ENCODE measurements at places on chromosomes 12 and 14.
A peak's percentile ranks its signal among the peaks of the same experiment; 100 is the strongest.

- peak; percentile 64 for DNase-seq
These were observed 209.0 kb upstream of the RTL1 start for GRCh38 chr14:101112351-101113107.

GRCh38 chr12:123142921-123143735 is 7.8 kb downstream of the PITPNM2 start:
- no peak for DNase-seq

DNA sequence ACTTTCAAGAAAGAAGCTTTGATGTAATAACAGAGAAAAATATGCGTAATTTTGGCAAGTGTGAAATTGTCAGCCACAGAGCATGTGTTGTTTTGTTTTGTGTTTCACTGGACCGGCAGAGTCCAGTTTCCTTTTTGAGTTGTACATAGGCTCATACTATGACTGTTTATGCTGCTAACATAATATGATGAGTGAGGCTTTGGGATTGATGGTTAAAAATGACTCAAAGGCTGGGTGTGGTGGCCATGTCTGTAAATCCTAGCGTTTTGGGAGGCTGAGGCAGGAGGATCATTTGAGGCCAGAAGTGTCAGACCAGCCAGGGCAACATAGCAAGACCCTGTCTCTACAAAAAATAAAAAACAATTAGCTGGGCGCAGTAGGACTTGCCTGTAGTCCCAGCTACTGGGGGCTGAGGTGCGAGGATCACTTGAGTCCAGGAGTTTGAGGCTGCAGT is 487.9 kb downstream of the PCNX1 start:
- DNase-seq: no peak

DNA sequence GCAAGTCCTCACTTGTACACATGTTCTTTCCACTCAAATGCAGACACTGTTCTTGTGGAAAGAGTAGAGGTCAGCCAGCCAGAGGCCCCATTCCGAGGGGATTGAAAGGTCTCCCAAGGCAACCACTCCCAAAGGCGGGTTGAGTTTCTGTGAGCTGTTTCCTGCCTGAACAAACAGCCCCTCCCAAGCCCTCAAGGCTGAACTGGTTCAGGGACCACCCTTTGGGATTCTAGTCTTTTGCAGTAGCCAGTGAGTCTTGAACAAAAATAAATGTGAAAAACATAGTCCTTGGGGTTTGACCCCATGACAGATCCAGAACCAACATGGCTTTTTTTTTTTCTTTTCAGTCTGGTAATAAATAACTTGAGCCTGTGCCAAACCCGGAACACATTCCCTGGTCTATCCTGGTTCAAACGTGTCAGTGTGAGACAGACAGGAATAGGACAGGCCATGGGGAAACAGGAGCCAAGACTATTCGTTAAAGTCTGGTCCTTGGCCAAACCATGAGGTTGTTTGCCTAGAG is 17.6 kb upstream of the STK38L start:
- DNase-seq: peak; percentile 54

DNA sequence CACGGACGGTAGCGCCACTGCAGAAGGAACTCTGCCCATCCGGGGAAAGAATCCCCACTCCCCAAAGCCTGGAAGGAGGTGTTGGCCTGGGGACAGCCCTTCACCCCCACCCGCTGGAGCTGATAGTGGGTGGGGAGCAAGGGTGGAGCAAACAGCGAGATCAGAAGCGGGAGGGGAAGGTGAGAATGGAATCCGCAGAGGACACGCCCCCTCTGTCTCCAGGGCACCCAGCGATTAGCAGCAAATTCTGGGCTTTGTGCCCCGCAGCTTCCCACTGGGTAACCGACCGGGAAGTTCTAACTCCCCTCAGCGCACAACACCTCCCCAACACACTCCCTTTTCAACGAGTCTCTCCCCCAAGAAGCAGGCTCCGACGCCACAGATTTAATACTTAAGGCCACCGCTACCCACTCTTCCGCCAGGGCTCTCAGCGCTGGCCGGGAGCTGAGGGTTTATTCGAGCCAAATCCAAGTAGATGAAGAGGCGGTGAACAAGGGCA is 1.4 kb downstream of the SLC25A29 start:
- DNase-seq: no peak

DNA sequence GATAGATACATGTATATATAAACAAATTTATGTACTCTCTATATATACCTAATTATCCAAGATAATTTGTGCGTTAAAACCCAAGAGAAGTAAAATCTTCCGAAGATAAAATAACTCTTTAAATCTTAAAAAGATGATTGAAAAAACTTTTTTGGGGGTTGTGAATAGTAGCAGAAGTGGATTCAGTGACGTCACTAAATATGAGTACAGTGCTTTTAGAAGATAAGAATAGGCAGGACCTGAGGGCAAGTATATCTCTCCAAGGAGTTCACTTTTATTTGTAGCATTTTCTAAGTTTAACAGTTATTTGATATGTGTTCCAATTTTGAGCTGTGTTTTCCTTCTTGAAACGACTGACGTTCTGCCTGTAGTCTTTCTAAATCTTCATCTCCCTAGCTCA is 319.8 kb downstream of the PPFIA2 start:
- no peak for DNase-seq

DNA sequence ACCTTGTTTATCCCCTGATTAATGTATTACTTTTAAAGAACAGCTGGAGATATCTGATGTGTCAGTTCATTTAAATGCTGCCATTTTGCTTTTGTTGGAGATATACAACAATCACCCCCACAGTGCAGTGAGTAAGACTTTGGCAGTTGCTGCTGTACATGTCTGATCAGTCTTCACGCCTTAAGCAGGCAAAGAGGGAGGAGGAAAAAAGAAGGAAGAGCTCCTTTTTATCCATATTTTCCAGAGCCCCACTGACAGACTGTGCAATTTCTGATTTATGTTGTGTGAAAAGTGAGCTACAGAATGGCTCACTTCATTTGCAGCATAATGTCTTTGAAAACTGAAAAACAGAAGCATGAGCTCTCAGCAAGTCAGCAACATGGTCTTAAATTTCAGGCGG is 319.7 kb upstream of the LRIG3 start:
- DNase-seq: no peak

DNA sequence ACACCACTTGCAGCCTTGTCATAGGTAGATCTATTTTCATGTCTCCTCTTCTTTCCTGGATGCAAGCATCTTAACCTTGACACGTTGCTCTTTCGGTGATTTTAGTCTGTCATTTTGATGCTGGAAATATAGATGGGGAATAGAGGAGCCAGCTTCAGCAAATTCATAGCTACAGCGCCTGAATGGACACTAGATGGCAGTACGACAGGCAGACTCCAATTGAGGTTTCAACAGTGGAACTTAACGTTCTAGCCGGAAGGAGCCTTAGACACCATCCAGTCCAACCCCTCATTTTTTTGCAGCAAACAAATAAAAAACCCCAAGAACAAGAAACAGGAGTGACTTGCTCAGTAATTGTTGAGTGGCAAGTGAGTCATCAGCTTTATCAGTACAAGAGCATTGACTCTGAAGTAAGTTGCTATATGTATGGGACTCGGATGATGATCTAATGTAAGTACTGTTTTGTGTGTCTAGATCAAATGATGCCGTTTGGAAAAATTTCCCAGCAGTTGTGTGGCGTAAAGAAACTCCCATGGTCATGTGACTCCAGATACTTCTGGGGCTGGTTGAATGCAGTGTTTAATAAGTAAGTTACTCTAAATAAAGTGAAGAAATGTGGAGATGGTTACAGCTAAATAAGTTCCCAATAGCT is 9.0 kb downstream of the DMAC2L start:
- peak; percentile 80 for DNase-seq

DNA sequence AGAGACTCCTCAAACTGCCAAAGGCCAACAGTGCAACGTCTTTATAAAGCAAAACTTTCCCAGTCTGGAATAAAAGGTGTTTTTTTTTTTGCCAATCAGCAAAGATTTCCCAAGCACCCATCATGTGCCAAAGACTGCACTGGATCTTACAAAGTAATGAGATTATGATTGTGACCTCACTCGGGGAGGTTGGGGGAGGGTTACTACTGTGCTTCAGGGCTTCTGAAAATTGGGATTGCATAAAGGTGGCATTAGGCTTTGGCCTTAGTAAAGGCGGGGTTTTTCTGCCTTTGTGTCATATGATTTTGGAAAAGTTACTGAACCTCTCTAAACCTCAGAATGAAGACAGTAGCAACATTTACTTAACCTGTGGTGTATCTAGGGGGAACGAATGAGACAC is 233.8 kb downstream of the DACT1 start:
- DNase-seq: no peak

GRCh38 chr12:72792889-72793288 is 520.7 kb downstream of the TRHDE start:
- DNase-seq: no peak

DNA sequence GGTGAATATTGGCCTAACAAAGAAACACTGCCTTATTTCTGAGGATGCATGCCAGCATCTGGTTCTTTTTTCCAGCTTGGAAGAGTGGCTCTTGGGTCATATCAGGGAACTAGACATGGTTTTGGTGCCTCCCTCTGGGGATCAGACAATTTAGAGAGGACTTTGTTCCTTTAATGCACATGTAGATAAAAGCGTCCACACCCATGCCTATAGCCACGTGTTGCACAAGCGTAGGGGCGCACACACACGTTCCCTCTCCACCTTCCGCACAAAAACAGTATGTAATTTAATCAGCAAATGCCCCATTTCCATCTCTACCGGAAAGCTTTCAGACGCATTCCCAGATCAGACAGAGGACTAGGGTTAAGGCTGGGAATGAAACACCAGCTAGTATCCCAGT is 61.7 kb upstream of the RIC8B start:
- DNase-seq: no peak
